ENCODE measurements at places on chromosomes 5 and 9.

- no peak for DNase-seq
Observed at GRCh38 chr9:136564379-136564988, 18.6 kb upstream of the NOTCH1 start.

DNA sequence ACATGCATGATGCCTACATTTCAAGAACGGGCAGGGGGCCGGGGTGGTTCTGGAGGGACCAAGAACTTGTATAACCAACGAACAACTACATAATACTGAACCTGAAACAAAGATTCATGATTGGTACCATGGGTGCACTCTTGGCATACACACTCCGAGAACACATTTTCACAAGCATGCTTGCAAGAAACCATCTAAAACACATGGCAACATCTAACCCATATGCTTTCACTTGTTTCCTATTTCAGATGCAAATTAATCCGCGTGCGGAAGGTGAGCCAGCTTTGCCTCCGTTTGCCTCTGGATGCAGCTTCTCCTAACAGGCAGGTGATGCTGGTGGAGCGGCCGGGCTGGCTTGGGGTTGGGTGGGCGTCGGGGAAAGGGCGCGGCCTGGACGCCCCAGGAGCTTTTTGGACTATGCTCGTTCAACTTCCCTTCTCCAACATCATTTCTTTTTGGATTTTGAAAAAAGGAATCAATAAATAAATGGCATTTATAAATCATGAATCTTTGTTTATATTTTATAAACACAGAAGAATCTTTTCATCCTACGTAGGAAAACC is 12.5 kb upstream of the SEC16A start:
- no peak for DNase-seq

GRCh38 chr5:170449232-170449631 is 54.6 kb upstream of the KCNIP1 start:
- no peak for DNase-seq

DNA sequence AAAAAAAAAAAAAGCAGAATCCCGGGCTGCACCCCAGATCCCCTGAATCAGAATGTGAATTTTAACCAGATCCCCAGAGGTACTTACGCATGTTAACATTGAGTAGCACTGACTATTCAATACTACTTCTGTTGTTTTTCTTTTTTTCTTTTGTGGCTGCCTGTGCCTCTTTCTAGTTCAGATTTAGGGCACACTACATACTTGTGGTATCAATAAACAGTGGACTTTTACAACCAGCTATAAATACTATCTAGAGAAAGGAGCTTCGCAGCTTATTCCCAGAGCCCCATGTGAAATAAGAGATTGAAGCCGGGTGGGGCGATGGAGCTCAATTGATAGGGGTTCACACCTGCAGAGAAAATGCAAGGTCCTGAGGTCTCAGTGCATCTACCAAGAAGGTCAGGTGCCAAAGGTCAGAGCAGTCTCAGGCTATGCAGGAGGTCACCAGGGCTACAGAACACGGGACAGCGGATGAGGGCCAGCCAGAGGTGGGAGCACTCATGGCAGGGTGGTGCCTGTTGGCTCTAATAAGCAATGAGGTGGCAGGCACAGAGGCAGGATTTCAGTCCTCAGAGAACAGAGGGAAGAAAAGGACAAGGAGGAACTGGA is 22.3 kb downstream of the WWC1 start:
- no peak for DNase-seq

GRCh38 chr9:126720661-126721563 is 83.9 kb upstream of the ZBTB43 start:
- no peak for DNase-seq

- DNase-seq, result no peak
Observed at GRCh38 chr9:126338945-126339344, 12.3 kb downstream of the MVB12B start.

DNA sequence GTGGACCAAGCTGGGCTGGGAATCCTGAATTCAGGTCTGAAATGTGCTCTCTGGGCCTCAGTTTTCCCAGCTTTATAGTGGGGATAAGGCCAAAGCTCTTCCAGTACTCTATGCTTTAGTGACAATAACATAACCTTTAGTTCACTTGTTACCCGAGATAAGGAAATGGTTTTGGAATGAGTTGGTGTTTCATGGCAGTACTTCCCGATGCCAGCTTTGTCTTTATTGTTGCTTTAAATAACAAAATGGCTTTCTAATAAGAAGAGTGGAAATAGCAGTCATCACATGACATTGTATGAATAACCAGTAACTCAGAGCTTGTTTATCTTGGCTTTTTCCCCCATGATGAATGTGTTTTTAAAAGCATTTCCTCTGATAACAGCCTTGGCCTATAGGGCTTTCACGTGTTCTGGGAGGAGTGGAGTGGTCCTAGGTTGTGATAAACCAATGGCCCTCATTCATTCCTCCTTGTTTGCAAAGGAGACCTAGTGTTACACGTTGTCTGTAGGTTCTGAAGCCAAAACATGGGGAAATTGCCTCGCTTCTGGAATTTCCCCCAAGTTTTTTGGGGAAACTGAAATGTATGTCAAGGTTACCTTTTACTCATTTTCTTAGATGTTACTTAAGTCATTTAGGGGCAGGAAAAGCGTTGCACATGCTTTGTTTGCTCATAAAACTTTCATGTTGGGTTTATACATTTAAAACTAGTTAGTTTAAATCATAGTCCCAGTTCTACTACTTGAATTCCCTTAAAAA is 53.7 kb downstream of the ZNF618 start:
- no peak for DNase-seq
